DMS53 (cell line): ENCODE measurements at places on chromosomes 16 and 17.
A peak's percentile ranks its signal among the peaks of the same experiment; 100 is the strongest.

GRCh38 chr17:61337290-61337689 is 62.4 kb upstream of the TBX2 start:
- DNase-seq = no peak

- peak; percentile 87 for DNase-seq
Observed at GRCh38 chr17:67779098-67779672, 46.1 kb upstream of the BPTF start.

DNA sequence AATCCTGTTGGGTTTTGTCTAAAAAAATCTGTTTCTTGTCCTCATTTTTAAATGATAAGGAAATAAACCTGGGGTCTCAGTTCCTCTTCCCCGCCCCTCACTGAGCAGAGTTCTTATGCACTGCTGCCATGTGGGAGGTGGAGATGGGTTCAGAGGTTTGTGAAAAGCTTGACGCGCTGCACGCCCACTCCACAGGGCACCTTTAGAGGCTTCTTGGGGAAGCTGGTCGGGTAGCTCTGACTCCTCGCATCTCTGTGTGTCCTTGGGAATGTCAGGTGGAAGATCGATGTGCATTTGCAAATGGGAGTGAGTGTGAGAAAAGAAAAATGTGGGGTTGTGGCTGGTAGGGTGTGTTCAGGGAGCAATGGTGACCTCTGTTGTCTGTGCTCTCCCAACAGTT is 4.7 kb upstream of the ZNHIT3 start:
- DNase-seq = no peak

DNA sequence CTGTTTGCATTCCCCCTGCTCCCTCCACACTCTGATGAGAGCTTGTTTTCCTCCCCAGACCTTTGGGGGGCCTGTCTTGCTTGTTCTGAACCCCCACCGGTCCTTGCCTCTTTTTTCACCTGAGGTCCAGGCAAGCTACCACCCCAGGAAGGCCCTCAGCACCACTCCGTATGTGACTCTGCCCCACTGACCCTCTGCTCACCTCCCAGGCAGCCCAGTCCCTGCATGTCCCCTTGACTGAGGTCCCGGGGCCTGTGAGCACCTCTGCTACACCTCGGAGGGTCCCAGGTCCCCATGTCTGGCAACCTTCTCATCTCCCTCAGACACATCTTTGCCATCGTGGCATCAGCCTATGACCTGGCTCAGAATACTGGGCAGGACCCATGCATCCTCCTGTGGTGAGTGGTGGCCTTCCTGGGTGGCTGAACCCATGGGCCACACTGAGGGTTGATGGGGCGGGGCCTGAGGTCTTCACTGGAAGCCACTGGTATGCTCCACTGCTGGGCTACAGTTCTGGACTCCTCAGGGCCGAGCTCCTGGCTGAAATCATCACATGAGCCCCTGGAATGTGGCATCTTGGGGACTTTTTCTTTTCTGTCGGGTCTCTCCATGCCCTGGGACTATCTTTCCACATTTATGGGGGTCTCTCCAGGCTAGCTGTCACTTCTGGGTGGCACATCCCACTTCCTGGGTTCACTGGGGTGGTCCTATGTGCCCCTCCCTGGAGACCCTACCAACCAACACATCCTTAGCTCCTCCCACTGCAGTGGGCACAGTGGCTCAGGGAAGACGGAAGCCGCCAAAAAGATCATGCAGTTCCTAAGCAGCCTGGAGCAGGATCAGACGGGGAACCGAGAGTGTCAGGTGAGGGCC is 3.5 kb downstream of the MYO15B start:
- DNase-seq = peak; percentile 28

GRCh38 chr17:72457712-72458111 is 336.9 kb downstream of the SOX9 start:
- no peak for DNase-seq

DNA sequence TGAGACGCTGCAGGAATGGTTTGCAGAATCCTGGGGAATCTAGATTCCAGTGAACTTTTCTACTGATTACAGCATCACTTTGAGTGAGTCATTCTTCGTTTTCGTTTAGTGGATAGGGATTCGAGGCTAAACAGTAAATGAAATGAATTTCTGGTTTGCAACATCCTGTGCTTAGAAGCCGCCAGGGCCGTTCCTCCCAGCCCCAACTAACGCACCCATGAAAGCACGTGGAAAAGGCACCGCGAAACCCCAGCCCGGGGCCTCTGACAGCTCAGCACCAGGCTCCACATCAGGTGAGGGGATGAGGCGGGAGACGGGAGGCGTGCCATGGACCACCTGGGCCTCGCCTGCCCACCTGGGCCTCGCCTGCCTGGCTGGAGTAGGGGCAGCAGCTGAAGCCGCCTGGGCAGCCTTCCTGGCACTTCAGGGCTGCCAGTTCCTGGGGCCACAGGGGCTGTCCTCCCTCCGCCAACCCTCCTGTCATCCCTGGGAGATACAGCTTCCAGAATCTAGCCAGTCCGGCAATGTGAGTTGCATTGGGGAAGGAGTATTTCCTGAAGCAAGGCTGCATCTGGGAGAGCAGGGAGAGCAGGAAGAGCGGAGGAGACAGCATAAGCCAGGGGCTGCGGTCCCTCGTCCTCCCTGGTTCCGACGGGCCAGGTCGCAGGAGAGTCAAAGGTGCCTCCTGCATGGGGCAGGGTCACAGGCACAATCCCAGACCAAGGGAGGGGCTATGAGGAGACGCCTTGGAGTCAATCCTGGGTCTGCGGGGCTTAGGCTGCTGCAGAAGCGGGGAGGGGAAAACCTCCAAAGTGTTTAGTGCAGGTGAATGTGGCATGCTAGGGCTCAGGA is 78.4 kb downstream of the RPH3AL start:
- DNase-seq = no peak

DNA sequence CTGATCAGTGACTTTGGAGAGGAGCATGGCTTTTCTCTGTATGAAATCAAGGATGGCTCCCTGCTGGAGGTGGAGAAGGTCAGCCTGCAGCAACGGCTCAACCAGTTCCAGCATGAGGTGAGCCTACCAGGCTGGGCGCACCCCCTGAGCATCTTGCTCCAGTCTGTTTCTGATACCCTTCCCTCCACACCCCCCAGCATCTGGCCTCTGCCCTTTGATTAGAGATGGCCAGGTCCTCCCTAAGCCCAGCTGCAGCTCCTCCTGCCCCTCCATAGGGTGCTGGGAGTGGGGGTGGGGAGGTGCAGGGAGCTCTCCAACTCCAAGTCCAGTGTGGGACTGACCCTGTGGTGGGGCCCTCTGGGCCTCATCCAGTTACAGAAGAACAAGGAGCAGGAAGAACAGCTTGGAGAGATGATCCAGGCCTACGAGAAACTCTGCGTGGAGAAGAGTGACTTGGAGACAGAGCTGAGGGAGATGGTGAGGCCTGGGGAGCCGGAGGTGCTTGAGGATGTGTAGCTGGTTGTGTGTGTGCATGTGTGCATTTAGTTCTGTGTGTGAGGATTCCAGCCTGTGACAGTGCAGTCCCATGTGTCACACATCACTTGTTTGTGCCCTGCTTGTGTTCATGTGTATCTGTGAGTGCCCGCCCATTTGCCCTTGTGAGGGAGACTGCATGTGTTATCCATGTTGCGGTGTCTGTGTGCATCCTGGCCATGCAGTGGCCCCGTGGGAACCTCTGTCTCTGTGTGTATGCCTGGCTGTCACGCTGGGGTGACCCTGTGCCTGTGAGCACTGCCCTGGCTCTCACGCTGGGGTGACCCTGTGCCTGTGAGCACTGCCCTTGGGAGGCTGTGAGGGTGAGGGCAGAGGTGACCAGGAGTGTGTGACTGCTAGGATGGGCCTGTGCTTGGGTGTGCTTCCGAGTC is 3.0 kb downstream of the TBKBP1 start:
- no peak for DNase-seq

DNA sequence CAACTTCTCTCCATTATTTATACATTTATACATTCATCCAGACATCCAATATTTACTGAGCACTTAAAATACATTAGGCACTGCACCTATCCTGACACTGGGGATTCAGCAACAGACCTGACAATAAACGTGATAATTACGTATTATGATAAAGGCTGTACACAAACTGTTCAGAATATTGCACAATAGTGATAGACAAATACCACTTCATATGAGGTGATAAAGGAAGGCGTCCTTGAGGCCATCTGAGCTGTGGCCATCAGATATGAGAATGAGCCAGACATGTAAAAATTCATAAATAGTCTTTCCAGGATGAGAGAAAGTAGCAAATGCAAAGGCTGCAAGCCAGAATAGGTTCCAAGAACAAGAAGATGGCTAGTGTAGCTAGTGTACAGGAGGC is 8.6 kb downstream of the USP32 start:
- peak; percentile 28 for DNase-seq

DNA sequence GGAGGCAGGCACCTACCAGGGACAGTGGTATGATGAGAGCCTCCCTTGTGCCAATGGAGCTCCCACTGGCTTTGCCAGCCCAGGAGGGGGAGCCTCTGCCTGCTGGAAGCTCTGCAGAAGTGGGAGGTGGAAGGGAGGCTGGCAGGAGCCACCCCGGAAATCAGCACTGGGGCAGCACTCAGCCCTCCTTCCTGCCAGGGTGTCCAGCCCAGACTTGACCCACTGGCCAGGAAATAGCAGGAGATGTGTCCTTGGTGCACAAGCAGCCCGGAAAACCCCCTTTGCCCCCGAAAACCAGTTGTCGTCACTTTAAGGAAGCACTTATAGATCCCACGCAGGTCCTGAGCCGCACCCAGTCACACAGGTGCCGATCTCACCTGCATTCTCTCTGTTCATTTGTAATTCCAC is 49.3 kb upstream of the CACNG4 start:
- peak; percentile 60 for DNase-seq

- peak; percentile 35 for DNase-seq
Observed at GRCh38 chr16:46896314-46896968, 12.3 kb downstream of the GPT2 start.

- DNase-seq = peak; percentile 88
Observed at GRCh38 chr16:89320782-89321501, 103.4 kb downstream of the ZNF778 start.

- no peak for DNase-seq
Observed at GRCh38 chr16:86093801-86094750, 195.1 kb downstream of the IRF8 start.

- no peak for DNase-seq
Observed at GRCh38 chr17:59668816-59669215, 38.4 kb downstream of the PTRH2 start.

DNA sequence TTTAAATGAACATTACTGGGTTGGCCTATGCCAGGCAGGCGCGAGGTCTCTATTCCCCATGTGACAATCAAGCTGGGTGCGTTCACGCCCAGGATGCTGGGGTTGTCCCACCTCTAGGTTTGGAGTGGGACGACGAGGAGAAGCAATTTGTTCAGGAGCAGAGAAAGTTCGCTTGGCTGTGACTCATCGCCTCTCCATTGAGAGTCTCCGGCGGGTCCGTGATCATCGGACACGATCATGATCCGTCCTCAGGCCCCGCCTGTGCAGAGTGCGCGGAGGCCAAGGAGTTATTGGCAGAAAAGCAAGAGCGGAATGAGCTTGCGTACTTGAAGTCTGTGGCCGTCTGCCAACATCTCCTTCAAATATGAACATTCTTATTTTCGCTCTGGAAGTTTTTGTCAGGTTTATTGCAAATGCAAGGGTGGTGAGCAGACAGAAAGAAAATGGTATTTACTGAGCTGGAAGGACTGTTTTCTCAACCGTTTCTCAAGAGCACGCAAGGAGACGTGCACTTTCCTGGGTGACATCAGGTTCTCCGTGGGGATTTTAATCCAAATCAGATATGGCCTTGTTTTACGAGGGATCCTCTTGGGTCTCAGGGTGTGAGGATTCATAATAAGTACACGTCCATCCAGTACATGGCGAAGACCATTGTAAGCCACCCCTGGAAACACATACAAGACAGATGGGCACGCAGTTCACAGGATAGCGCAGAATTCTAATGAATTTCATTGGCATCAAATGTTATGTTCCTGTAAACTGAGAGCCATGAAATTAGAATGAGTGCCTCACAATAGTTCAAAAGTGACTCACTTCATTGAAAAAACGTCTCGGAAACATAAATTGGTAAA is 70.1 kb upstream of the CREBBP start:
- DNase-seq = peak; percentile 67
